ENCODE measurements at places on chromosomes 3 and 15.
A peak's percentile ranks its signal among the peaks of the same experiment; 100 is the strongest.

GRCh38 chr3:23294770-23295387, 91.8 kb downstream of the UBE2E2 start:
- no peak for DNase-seq

GRCh38 chr15:70259028-70259424, 161.3 kb upstream of the TLE3 start:
- no peak for DNase-seq

- DNase-seq: peak; percentile 81
Observed at GRCh38 chr3:64267721-64268604, 42.7 kb upstream of the PRICKLE2 start.

DNA sequence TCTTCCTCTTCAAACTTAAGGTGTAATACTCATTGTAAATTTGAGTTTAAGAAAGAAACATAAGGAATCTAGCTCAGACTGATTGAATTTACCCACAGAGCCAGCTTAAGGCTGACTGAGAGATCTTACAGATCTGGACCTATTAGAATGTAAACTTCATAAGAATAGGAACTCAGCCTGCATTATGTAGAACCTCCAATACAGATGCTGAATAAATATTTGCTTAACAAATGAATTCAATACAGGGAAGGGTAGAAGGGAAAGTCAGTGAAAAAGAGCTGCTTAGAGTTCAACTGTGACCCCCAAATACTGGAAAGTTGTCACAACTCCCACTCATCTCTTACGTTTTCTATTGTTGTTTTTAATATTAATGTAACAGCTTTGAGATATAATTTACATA, 11.5 kb downstream of the KPNA4 start:
- DNase-seq: no peak

Data from suprapubic skin (tissue), 4 donors.